ENCODE measurements at places on chromosomes 5 and 9.

GRCh38 chr9:79756414-79756813 is 184.6 kb downstream of the TLE4 start:
- DNase-seq: no peak

DNA sequence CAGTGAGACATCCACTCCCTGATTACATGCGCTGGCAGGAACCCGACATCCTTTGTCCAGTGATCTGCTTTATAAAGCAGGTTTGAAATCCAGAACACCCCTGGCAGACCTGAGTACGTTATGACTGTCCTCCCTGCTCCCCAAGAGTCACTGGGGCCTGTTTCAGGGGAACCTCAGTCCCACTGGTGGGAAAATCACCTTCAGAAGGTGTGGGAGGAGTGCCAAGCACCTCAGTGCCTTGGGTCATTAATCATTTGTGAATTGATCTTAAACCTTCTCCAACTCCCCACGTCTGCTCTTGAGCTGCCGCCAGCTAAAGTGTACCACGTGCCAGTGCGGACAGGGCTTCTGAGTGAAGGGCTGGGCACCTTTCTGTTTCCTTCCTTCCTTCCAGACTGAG is 16.2 kb downstream of the SLC6A3 start:
- no peak for DNase-seq

GRCh38 chr5:68407311-68408239 is 192.0 kb downstream of the PIK3R1 start:
- DNase-seq: no peak

DNA sequence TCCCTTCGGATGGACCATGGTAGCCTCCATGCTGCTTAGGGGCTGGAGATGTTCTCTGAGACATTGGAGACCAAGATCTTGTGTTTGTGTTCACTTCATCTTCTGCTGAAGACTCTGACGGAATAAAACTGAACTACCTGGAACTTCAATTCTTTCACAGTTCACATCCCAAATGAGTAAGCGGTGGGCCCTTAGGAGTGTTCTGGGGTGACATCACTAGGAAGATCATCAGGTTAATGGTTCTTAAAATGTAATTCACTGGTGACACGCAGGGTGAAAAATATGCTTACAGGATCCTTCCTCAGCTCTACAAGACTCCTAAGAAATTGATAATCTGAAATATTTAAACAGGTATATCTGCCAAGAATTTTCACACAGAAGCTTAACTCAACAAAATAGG is 561.5 kb downstream of the SEMA5A start:
- no peak for DNase-seq

GRCh38 chr5:32574540-32575175 is 10.7 kb upstream of the SUB1 start:
- no peak for DNase-seq
